ENCODE measurements at places on chromosomes 4 and X.
A peak's percentile ranks its signal among the peaks of the same experiment; 100 is the strongest.

- no peak for DNase-seq
Measured at GRCh38 chrX:39308126-39308525, 506.9 kb downstream of the MID1IP1 start.

GRCh38 chr4:151157543-151157942, 58.1 kb downstream of the RPS3A start:
- no peak for DNase-seq

DNA sequence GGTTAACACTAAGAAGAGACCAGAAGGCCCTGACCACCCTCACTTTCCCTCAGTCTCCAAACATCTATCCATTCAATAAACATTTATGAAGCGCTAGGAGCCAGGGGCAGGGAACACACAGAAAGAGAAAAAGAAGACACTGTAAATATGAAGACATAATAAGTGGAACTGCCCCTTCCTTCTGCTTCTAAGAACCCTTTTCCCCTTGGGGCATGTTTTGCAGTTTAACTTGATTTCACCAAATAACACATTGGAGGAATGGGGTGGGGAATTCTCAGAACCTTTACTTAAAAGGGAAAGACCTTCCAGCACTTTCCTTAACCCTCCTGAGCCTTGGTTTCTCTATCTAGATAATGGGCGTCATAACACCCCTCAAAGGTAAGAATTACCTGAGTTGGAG, 42.3 kb downstream of the RBM47 start:
- DNase-seq: no peak

DNA sequence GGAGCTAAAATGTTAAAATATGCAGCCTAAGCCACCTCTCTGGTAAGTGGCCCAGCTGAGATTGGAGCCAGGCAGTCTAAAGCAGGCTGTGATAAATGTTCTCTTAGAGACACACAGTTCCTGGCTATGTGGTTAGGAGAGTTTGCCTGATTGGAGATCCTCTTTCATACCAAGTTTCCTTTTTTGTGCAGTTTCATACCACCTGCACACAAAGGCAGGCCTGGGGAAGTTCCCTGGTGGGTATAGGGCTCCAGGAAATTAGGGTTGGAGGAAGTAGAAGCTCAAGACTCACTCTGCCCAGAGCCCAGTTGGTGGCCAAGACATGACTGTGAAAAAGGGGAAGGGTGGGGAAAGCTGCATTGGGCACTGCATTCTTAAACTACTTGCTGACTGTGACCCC, 16.9 kb downstream of the CYBB start:
- DNase-seq: no peak

DNA sequence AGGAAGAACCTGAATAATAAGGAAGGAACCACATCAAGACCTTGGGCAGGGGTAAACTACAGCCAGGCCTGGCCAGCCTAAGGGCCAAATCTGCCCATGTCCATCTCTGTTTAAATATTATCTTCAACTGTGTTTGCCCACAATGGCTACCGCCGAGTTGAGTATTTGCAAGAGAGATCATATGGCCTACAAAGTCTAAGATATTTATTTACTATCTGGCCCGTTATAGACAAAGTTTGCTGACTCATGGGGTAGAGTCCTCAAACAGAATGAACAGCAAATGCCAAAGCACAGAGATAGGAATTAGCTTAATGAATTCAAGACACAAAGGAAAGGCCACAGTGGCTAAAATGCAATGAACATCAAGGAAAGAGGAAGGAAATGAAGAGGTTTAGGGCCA, 44.8 kb downstream of the RPS6KA3 start:
- no peak for DNase-seq

- no peak for DNase-seq
Measured at GRCh38 chrX:69027181-69028005, 137.9 kb downstream of the PJA1 start.

- DNase-seq: no peak
Measured at GRCh38 chr4:36997727-36998126, 246.8 kb upstream of the NWD2 start.

- DNase-seq: no peak
Measured at GRCh38 chr4:172857026-172857425, 311.6 kb upstream of the GALNT7 start.

GRCh38 chr4:124737619-124738018, 25.1 kb upstream of the ANKRD50 start:
- no peak for DNase-seq

GRCh38 chrX:114619874-114620273, 36.0 kb downstream of the HTR2C start:
- DNase-seq: no peak

GRCh38 chrX:96386325-96386724, 298.3 kb upstream of the DIAPH2 start:
- DNase-seq: no peak

- DNase-seq: no peak
Measured at GRCh38 chr4:94346541-94346940, 3.9 kb upstream of the HPGDS start.

DNA sequence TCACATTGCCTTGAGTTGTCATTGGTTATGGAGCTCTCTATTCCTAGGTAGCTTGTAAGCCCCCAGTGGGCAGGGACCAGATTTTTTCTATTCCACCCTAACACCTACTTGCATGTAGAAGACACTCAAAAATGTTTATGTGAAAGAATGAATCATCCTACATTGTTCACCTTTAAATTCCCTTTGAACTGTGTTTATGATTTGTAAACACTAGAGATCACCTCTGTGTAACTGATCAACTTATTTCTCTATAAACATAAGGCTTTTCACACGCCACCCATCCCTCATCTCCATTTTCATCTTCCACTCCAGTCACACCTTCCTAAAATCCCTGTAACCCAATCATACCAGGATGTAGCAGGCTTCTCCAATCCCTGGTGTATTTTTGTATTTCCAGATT, 142.6 kb upstream of the LEF1 start:
- DNase-seq: no peak

GRCh38 chrX:103343105-103343504, 13.1 kb downstream of the TCEAL7 start:
- peak; percentile 27 for DNase-seq

GRCh38 chr4:159069922-159070321, 33.0 kb upstream of the RAPGEF2 start:
- DNase-seq: no peak

GRCh38 chr4:147786031-147786430, 54.1 kb downstream of the ARHGAP10 start:
- DNase-seq: no peak

GRCh38 chrX:72124540-72125201, 7.0 kb downstream of the RTL5 start:
- DNase-seq: no peak

DNA sequence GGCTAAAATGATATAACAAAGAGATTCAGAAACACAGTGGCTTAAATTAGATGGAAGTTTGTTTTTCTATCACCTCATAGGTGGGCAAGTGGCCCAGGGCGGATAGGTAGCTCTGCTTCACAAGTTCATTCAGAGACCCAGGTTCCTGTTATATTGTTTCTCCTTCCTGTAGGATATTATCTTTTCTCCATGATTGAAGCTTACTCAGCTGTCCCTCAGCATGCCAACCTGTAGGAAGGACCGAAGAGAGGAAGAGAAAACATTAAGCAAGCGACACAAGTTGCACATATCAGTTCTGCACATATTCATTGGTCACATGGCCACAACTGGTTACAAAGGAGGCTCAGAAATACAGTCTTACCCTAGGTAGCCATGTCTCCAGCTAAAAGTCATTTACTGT, 6.9 kb downstream of the KLHL5 start:
- DNase-seq: no peak

GRCh38 chr4:23861897-23862296, 27.9 kb downstream of the PPARGC1A start:
- no peak for DNase-seq

DNA sequence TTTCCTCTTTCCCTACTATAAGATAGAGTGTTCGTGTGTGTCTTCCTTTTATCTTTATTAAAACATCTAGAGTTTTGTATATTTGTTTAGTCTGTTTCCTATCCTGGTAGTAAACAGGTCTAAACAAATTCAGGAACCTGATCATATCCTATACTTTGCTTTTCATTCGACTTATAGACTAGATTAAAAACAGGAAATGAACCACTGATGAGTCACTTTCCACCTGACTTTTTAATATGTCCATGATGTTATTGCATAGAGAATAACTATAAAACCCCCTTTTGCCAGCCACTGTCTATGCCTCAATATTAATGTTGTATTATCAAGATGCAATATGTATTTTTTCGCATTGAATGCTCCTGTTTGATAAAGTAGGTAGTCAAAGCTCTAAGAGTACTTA, 1794.0 kb downstream of the STIM2 start:
- DNase-seq: no peak

- no peak for DNase-seq
Measured at GRCh38 chr4:145782756-145783155, 102.8 kb downstream of the C4orf51 start.

- DNase-seq: no peak
Measured at GRCh38 chr4:76708971-76709771, 188.8 kb downstream of the SOWAHB start.

- DNase-seq: no peak
Measured at GRCh38 chr4:11367371-11367770, 61.3 kb downstream of the HS3ST1 start.

GRCh38 chr4:98946359-98946758, 17.4 kb upstream of the EIF4E start:
- DNase-seq: no peak

- no peak for DNase-seq
Measured at GRCh38 chr4:127012549-127012948, 620.2 kb upstream of the INTU start.

DNA sequence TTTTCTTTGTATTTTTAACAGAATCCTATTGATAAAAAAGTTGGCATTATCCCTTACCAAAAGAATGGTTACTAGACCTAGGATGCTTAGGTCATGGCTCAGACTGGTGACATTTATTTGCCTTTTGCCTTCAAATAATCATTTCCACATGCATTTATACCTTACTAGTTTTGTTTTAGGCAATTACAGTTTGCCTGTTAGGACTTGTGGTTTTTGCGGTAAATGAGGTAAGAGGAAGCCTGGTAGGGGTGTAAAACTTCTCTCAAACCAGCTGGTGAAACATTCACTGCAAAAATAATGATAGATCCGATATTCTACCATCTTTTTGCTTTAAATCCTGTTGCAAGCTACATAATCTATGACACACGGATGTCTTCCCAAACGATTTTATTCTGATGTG, 12.1 kb downstream of the LAMP2 start:
- peak; percentile 38 for DNase-seq

GRCh38 chr4:73730292-73730691, 10.1 kb upstream of the CXCL8 start:
- DNase-seq: no peak

DNA sequence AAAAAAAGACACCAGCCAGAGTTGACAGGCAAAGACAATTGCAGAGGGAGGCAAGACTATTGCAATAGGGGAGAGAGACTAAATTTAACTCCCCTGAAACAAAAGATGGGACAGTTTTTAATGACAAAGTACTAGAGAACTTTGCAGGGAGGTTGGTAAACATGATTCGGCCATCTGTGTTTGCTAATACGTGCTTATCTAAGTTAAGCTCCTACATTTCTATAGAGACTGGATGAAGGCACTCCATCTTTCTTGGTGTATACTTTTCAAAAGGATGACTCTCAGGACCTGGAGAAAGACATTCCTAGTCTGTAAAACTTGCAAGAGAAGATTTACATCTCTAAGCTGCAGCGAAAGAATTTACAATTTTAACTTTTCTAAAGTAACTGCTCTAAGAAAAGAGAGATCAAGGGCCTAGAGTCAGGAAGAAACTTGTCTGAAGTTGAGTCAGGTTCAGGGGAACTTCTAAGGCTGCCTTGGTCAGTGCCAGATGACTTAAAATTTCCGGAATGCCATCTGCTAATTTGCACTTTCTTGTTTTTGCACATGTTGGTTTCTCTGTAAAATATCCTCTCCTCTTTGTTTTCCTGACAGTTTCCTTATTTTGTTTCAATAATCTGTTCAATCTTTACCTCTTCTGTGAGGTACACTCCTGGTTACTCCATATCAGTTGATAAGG, 10.6 kb downstream of the ADAM29 start:
- no peak for DNase-seq

- no peak for DNase-seq
Measured at GRCh38 chr4:102665527-102665926, 95.2 kb downstream of the MANBA start.

GRCh38 chr4:187139141-187139540, 415.5 kb upstream of the FAT1 start:
- no peak for DNase-seq

GRCh38 chr4:136390824-136391223, 1141.5 kb downstream of the PCDH18 start:
- DNase-seq: no peak

DNA sequence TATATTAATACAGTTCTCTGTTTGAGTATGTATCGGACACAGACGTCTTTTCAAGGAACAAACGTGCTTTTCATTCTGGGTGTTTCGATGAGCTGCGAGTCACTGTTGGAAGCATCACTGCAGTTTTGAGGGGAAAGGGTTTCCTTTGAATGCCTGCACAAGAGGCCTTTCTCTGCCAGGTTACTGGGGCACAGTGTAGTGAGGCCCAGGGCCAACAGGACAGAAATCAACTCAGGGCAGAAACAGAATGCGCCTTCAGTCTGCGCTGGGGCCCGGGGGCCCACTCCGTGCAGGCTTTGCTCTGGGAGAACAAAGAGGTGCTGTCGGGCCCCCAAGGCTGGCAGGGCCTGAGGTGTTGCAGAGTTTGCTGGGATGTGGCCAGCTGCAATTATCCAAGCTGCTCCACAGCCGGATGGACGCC, 2.3 kb upstream of the PPP2R3B start:
- DNase-seq: no peak

GRCh38 chr4:60605646-60606354, 594.3 kb upstream of the ADGRL3 start:
- no peak for DNase-seq

GRCh38 chrX:18173494-18174180, 47.0 kb downstream of the BEND2 start:
- DNase-seq: no peak
